ENCODE measurements at places on chromosomes 6 and 20.

DNA sequence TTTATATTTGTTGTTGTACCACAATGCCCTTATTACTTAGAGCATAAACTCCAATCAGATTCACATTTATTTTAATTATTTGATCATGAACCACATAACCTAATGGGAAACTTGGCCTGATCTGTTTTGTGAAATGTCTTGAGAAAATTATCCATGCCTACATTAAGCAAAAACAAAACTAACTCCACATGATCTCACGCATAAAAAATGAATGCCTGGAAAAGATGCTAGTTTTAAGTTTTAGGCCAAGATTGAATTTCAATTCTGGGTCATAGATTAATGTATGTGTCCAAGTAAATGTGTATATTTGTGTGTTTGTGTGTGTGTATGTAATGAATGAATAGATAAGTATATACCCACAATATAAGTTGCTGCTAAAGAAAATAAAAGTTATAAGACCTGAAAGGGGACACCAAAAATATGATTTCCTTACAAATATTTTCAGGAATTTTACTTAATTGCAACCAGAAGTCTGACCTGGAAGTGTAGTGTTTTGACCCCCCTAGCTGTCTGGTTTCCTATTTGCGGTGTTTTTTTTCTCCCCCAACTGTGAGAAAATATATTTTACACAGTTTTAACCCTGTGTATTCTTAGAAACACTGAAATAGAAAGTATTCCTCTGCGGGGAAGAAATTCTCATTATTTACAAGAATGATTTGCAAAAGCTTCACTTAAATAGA is 97.2 kb downstream of the JAG1 start:
- no peak for DNase-seq

DNA sequence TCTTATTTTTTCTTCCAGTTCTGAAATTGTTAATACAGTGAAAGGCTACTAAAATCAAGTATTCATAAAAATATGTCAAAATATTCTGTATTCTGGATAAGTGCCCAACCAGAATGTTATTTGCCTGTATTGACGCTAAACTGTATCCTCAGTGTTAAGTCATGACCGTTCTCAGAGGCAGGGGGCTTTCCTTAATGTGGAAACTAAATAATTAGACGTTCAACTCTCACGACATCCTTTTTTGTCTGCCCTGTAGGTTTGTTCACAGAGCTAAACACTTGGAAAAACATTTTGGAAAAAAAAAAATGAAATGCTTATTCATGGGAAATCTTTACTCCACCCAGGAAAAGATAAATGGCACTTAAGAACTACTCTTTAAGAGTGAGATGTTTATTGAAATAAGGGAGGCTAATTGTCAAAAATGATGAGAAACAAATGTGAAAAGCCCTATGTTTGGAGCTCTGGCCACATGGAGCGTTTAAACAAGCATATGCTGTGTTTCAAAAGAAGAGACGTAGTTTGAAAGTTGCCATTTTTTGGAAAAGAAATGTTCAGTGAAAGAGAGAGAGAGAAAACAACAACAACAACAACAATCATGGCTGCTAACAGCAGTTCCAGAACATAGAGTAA is 453.1 kb upstream of the MARCKS start:
- DNase-seq: no peak

DNA sequence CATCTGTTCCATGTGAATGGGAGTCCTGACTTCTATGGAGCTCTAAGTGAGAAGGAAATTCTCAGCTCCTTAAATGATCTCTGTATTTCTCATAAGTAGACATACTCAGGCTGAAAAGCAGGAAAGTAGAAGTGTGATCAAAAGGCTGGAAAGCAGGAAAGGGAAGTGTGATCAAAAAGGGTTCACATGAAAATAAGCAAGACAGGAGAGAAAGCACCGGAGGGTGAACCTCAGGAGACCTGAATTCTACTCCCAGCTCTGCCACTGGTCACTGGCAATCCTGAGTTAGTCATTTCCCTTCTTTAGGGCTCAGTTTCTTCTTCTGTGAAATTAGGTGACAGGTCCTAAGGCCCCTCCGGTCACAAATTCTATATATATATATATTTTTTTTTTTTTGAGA is 55.5 kb upstream of the TRERF1 start:
- DNase-seq: no peak

DNA sequence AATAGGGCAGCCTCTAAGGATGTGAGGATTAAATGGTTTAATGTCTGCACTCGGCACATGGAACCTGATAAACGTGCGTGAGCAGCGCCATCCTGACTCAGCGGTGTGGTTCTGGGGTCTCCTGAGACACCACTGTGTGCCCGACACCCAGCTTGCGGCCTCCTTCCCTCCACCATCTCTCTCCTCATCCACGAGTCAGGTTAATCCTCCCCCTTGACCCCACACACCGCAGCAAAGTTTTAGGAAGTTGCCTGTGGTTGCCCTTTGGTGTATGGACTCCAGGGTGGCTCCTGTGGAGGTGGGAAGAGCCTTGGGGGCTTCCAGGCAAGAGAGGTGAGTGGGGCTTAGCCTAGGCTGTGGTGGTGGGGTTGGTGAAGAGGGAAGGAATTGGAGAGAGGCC is 68.2 kb downstream of the PHACTR3 start:
- DNase-seq: no peak

DNA sequence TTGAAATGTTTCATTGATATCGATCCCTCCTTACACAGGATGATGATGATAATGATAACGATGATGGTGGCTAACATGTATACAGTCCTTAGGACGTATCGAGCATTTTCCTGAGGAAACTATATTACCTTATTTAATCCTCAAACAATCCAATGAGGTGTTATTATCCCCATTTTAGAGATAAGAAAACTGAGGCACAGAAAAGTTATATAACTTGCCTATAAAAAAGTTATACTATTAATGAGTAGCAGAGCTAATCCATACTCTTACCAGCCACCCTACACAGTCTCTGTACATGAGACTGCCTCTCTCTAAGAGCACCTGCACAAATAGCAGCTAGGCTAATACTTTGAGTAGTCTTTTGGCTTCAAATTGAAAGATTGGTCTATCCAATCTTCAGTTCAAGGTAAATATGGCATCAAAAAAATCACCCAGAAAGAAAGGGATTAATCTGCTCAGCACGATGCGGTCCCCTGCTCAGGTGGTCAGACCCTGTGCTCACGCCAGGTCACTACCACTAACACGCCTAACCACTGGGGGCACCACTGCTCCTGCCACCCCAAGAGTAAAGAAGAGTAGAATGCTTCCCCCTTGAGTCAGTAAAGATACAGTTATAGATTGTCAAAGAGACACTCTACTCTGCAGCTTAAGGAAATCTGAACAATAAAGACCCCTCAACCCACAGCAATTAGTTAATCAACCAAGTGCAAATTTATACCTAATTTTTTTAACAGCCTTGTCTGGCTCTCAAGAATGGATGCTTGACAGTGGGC is 15.0 kb downstream of the GABBR1 start:
- no peak for DNase-seq

GRCh38 chr6:31782126-31782855 is 5.2 kb upstream of the VWA7 start:
- DNase-seq: no peak

DNA sequence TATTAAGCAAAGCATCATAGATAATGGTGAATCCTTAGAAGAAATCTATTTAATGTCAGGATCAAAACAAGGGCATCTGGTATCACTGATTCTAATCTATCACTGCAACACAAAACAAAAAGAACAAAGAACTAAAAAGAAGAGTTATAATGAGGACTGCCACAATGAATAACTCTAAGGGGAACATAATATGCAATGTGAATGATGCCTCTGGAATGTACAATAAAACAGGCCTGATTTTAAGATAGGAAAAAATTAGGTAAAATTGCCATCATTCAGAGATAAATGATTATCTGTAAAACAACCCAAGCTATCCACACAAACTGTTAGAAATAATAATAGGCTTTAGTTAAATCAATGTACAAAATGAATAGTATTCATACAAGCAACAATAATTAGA is 936.7 kb upstream of the CITED2 start:
- no peak for DNase-seq

DNA sequence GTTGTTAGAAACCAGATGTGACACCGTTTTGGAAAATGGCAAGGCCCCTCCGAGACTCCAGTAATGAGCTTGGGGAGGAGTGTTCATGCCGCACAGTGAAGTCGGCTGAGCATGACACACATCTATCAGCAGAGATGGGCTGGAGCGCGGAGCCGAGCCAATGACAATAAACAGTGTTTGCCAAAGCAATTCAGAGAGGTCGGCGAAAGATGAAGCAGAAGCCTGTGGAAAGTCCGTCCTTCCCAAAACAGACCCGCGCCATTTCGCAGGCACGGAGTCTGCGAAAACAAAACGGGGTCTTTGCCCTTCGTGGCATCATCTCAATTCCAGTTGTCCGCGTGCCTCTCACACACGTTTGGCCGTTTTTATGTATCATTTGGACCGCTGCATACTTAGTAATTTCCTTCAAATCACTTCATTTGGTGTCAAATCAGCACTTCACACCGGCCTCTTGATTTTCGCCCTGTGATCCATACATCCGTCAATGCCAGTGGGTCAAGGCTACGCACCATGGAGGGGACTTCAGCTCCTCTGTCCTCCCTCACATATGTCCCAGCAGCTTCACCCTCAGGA is 71.3 kb downstream of the SULF2 start:
- no peak for DNase-seq

- no peak for DNase-seq
Observed at GRCh38 chr6:134623401-134623800, 305.5 kb upstream of the SGK1 start.

DNA sequence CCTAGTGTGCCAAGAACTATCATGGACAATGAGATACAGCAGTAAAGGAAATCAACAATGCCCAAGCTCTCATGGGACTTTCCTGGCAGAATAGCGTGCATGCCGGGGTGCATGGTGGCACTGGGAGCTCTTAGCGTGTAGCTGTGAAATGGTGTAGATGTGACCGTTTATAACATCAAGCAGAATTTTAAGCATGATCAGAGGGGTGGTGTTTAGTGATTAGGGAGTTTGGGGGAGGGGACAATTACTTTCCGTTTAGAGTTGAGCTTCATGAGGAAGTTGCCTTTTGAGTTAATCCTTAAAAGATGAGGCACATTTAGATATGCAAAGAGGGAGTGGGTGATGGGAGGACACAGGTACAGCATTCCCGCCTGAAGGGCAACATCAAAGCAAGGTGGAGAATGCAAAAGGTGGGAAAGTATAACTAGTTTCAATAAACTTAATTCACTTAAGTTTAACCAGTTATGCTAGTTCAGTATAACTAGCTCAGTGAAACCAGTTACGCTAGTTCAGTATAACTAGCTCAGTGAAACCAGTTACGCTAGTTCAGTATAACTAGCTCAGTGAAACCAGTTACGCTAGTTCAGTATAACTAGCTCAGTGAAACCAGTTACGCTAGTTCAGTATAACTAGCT is 661.6 kb downstream of the QKI start:
- DNase-seq: no peak

DNA sequence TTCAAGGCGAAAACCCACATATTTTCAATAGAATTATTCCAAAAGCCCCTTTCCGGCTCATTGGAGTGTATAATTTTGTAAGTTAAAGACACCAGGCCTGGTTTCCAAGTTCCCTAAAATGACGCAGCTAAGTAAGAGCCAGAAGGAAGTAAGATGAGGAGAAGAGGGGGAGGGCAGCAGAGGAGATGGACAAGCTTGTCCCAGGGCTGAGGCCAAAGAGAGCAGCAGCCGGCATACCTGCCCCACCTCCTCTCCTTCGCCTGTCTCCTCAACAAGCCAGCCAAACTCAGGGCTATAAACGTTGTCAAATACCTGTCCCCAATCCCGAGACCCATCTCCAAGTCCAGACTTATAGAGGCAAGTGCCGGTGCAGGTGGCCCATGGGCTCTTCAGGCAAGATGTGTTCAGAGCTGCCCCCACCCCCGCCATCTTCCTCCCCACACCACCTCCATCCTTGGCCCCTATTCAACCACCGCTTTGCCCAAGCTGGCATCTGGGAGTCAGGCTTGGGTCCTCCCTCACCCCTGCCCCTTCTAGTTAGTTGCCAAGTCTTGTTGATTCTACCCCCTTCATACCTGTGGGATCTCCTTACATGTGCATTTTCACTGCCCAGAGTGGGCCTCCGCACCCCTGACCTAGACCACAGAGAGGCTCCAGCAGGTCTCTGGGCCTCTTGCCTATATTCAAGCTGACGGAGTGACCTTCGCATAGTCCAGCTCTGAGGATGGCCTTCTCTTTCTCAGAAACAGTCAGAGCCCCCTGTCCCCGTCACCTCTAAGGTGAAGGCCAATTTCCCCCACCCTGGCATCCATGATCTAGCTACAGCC is 75.7 kb upstream of the SIRPA start:
- DNase-seq: no peak

DNA sequence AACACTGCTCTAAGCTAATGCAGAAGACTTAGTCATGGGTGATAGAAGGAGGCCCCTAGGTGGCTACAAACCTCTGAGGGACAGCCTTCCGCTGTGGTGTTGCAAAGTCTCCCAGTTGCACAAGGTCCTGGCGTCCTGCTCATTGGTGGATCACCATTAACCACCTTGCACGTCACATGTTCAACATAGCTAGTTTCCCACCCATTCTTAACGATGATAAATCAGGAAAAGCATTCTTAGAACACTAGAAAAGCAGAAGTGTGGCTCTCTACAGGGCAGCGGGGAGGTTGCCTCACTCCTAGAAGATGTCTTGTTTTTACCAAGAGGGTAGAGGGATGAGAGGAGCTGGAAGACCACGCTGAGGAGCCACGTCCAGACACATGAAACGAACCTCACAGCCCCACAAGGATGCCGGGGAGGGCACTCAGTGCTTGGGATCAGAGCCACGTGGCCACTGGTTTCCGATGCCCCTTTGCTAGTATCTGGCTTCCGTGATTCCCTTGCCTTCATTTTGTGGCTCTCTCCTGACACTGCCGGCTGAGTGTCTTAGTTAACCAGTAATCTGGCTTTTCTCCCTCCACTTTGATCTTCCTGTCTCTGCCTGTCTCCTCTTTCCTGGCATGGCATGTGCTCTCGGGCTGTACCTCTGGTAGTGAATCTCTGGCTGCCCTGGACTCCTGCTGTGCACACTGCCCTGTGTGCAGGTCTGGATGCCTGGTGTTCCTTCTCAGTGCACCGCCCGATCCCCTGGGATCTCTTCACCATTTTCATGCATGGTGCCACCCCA is 91.4 kb upstream of the NEDD9 start:
- no peak for DNase-seq

DNA sequence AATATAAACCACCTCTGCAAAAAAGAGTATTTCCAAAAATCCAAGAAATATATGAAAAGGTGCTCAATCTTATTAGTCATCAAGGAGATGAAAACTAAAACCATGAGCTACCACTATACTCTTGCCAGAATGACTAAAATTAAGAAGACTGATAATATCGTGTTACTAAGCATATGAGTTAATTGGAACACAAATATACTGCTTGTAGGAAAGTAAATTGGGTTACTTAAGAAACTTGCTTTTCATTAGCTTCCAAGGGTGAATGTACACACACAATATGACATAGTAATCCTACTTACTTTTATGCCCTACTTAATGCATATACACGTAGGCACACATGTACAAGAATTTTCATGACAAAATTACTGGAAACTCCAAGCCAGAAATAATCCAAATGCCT is 3.4 kb downstream of the THEMIS start:
- DNase-seq: no peak

DNA sequence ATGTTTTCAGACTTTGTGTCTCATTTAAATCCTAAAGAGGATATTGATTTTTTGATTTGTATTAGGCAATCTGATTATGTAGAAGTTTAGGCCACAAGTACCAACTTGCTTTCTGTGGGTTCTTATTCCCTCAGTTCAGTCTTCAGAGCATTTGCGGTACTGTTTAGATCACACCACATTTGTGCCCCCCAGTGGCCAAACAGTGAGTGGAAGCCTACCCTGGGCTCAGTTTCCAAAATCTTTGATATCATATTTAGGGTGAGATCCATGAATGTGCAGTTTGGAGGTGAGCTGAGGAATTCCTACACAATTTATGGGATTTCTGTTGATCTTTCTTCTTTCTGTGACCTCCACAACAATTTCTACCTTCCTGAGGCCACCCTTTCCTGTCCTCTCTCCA is 92.3 kb upstream of the FUT9 start:
- no peak for DNase-seq

Measured in activated CD8-positive, alpha-beta memory T cell treated with anti-CD3 and anti-CD28 coated beads for 4 hours (primary cell).